ENCODE measurements at places on chromosomes 13 and 19. TPM values are rescaled to one million over a fixed set of nuclear protein-coding genes. Genes with fewer than 3 reads are reported as not detected.

DNA sequence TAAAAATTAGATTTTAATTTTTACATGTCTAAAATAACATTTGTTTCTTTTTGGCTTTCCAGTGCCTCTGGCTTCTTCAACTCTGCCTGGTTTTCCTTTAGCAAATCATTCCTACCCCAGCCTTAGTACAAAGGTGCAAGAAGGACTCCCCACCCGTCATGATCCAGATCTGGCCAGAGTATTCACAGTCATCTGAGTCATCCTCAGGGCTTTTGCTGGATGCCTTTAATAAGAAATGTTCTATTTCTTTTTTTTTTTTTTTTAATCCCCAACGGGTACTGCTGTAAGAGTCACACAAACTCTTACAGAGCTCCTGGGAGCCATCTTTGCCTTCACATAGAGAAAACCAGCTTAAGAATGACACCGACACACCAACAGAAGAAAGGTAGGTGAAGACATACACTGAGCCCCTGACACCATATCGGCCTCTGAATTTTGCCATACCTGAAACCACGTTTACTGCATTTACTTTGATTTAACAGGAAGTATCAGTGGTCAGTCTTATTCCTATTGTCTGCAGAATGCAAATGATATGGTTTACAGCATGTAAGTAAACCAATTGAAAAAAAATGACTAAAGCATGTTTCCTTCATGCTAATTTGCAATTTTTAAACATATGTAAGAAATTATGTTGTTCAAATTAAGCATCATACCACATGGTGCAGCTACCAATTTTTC lies 184.4 kb downstream of the NALCN start:
- no peak for DNase-seq

- no peak for DNase-seq
Measured at GRCh38 chr13:34757441-34757840, 184.6 kb upstream of the NBEA start.

- DNase-seq = no peak
Measured at GRCh38 chr19:28949535-28949934, 263.4 kb downstream of the UQCRFS1 start.

GRCh38 chr13:24921003-24921402 lies 157.0 kb downstream of the RNF17 start:
- no peak for DNase-seq

GRCh38 chr19:17305216-17305516 lies 506 bp upstream of the MRPL34 start:
- no peak for DNase-seq

GRCh38 chr13:62629618-62630017 lies 1214.0 kb upstream of the PCDH20 start:
- DNase-seq = no peak

DNA sequence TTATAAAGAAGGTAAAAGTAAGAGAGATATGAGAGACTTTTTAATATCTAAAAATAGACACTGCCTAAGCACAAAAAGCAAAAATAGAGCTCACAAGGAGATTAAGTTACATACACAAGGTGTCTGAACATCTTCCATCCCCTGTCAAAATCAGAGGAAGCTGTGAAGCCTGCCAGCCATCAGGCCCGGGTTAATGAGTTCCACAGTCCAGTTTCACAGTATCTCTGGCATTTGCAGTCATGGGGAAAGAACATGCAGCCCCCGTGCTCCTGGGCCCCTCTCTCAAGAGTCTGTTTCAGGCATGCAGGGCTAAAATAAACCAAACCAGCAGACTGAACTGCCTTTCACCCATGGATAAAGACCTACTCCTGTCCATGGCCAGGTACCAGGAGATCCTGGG lies 79.2 kb downstream of the TBC1D4 start:
- no peak for DNase-seq

DNA sequence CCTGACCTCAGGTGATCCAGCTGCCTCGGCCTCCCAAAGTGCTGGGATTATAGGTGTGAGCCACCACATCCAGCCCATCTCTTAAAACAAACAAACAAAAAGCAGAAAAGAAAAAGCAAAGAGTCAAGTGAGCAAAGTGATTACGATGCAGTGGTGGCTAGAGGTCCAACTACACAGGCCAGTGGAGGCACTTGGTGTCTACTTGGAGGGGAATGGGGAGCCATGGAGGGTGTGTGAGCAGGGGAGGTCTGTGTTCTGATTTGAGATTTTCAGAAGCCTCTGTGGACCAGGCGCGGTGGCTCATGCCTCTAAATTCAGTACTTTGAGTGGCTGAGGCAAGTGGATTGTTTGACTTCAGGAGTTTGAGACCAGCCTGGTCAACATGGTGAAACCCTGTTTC lies 6.6 kb downstream of the COLGALT1 start:
- no peak for DNase-seq

DNA sequence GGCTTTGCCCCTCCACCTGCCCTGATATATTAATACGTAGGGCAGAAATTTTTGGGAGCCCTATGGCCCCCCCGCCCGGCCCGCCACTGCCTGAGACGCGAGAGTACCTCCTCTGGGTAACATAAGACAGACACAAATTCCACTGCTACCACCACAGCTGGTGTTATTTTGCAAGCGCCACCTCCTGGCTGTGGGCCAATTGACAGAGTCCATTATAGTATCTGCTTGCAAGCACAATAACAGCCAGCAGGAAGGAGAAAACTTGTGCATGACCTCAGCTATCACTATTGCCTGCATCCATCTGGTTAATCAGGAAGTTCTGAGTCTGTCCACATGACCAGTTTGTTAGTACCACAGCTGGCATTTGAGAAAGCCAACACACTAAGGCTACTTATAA lies 25.3 kb upstream of the OR10H2 start:
- no peak for DNase-seq

DNA sequence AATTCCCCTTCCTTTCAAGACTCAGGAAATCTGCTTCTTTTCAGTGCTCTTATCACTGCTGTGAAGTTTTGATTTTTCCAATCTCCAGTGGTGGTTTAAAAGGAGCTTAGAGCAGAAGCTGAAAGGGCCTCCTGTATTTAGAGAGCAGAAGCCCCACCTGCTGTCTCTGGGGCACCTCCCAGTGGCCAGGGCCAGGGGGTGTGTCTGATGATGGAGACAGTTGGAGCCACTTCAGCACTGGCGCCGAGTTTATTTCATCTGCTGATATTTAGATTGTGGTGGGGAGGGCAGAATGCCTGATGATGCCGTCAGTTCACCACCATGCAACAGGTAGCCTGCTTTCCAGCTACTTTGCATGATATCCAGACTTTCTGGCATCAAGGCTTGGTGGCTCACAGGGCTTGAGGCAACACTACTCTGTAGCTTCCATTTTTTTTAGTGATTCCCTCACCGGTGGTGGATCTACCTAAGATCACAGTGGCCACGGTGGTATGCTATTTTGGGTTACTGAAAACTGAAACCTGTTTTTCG lies 371.9 kb downstream of the KCNRG start:
- DNase-seq = no peak

GRCh38 chr13:21443171-21443570 lies 15.9 kb downstream of the ZDHHC20 start:
- DNase-seq = no peak

- DNase-seq = no peak
Measured at GRCh38 chr13:90846936-90847335, 500.6 kb upstream of the MIR17HG start.

DNA sequence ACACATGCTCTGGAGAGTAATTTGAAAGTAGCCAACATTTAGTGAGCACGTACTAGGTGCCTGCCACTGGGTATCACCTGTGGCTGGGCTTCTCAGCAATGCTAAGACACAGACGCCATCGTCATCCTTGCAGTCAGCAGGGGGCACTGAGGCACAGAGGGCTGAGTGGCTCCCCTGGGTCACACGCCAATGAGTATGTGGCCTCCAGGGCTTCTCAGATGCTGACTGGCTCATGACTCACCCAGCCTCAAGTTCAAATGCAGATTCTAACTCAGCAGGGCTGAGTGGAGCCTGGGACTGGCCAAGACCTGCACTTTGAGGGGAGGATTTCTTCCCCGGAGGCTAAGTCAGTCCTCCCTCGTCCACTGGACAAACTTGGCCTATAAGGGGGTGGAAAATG lies 115.1 kb upstream of the CACNA1A start:
- no peak for DNase-seq

DNA sequence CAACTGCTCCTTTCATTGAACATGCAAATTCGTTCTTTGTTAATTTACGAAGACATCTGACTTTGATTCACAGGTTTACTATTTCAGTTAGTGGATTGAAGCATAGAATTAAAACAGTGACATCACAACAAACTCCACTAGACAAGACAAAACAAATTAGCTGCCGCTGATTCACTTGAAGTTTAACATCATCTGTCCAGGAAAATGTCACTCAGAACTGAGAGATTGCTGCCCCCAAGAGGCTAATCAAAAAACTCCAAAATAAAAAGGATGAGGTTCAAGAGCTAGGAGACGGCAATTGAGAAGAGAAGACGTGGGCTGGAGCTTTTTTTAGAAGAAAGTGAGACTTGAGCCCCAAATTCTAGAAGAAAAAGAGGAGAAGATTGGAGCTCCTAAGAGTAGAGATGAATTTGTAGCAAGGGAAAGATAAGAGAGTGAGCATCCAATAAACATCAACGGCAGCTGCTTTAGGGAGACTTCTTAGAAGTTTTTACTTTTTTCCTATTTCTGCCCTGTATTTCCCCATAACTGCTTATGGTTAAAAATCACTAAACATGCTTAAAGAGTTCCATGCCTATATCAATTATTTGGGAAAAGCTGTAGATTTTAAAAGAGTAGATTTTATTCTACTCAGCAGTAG lies 40.8 kb upstream of the TPP2 start:
- DNase-seq = no peak

DNA sequence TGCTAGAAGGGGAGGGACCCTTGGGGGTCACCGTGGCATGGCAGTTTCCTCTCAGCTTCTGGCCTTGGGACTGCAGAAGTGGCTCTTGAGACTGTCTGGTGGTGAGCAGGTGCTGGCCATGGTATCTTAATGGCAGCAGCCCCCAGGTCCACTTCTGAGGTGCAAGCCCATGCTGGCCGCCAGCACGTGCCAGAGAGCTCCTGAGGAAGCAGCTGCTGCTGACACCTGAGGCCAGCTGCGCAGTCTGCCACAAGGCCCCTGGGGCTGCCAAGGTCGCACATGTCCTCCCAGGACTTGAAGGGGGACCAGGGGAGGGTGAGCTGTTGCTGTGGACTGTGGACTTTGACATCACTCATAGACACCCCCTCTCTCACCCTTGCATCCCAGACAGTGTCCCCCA lies 48.0 kb downstream of the NFIX start:
- DNase-seq = no peak

DNA sequence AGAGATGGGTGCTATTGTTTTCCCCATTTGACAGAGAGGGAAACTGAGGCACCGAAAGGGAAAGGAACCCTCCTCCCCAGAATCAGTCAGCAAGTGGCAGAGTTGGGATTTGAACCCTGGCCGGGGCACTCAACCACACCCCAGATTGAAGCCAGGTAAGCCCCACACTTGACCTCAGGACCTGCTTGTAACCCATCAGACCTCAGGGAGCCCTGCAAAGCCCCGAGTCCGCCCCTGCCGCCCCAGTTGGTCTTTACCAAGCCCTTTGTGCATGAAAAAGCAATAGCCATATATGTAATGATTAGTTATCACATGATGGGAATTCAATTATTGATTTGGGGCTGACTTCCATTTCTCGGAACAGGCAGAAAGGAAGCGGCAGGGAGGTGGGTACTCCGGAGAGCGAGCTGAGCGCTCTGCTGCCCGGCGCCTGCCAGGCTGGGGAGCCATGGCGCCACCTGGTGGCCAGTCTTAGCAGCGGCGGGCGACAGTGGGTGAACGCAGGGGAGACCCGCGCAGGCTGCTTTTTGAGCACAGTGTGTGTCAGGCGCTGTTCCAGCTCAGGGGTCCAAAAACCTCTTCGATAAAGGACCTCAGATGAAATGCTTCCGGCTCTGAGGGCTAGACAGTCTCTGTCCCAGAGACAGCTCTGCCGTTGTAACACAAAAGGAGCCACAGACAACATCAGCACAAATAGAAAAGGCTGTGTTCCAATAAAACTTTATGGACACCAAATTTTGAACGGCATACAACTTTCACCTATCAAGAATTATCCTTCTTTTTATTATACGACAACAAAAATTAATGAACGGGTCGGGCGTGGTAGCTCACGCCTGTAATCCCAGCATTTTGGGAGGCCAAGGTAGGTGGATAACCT lies 82.9 kb upstream of the CACNA1A start:
- DNase-seq = peak; percentile 23

DNA sequence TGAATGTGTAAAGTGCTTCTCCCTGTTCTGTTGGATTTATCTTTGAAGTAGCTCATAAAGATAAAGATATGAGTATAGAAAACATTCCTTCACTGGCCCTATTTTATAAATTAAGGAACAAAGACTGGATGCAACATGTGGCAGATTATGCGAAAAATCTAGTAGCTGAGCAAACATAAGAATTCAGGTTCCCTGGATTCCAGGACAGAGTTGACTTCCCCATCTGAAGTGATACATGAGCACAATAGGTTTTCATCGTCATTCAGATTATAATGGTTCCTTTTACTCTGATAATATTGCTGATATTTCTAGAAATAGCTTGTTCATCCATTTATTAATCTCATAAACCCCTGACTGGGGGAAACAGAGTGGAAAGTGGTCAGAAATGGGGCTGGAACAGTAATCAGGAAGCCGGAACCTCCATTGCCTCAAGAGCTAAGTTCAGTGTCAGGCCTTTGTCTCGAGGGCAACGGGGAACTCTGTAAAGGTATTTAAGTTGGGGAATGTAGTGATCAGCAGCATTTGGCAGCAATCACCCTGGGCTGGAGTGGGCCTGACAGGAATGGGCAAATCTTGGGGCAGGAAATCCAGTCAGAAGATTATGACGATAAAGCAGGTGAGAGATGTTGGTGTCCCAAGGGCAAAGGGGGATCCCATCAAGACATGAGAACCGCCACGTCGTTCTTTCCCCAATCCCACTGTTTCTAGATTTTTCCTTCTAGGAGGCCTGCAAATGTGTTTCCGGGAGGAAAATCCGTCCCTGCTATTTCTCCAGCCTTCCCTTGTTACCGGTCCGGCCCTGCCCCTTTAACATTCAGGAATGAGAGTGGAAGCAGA lies 232.5 kb upstream of the SERP2 start:
- DNase-seq = no peak

- no peak for DNase-seq
Measured at GRCh38 chr13:48043789-48044503, 6.4 kb downstream of the NUDT15 start.

- no peak for DNase-seq
Measured at GRCh38 chr13:45847554-45848224, 3.9 kb downstream of the SIAH3 start.

DNA sequence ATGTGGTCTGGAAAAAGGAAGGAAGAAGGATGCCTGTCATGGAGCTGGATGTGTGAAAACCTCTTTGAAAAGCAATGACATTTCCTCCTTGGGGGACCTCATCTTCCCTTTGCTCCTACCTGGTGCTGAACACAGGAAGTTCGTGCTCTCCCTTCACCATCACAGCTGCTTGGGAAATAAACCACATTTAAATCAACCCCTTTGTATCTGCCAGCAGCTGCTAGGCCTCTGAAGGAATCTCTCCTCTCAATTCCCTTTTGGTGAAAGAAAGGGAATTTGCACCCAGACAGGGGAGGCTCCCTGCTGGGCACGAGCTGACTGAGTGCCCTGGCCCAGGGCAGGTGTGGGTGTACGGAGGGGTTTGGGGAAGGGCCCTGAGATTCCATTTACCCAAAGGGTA lies 437.7 kb downstream of the TSHZ3 start:
- DNase-seq = no peak

The KCNN1 gene
- 30.1 TPM for total RNA-seq

The LILRB2 gene
- total RNA-seq = not detected

The ATP4B gene
- not detected for total RNA-seq

The COL5A3 gene
- total RNA-seq = 1.2 TPM

The FAAP24 gene
- 1.6 TPM for total RNA-seq

The F2RL3 gene
- under 0.01 TPM for total RNA-seq

The SLC17A7 gene
- total RNA-seq = 34.6 TPM

The IGFL3 gene
- not detected for total RNA-seq

The ZNF230 gene
- total RNA-seq = 10.3 TPM

The ZNF20 gene
- total RNA-seq = 14.3 TPM

The REEP6 gene
- total RNA-seq = 0.31 TPM

The RGS9BP gene
- 0.78 TPM for total RNA-seq
